ENCODE measurements at places on chromosomes 3 and 15. TPM values are rescaled to one million over a fixed set of nuclear protein-coding genes. Genes with fewer than 3 reads are reported as not detected.

DNA sequence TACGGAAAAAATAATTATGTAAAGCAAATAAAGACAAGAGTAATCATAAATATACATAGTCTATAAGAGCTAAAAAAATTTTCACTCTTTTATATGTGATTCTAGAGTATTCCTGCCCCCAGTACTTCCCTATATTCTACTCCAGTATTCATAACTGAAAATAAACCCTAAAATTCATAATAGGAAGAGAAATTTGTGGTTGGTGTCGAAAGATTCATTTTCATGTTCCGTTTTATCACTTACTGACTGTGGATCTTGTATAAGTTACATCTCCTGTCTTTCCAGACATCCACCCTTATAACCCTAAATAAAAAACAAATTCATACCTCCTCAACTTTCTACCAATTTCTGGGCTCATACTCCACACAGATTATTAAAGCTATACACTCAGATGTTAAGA, 16.0 kb upstream of the MBNL1 start:
- DNase-seq: no peak

Gene TEX55
- total RNA-seq: not detected

Gene RPUSD2
- total RNA-seq: 16.2 TPM

Gene CKMT1A
- 37.3 TPM for total RNA-seq

GRCh38 chr3:54279005-54279583, 156.7 kb downstream of the CACNA2D3 start:
- DNase-seq: no peak

GRCh38 chr3:38404286-38404685, 49.4 kb upstream of the ACVR2B start:
- no peak for DNase-seq

Gene C2CD4A
- 1.7 TPM for total RNA-seq

Gene TRPC1
- total RNA-seq: 11.7 TPM

- DNase-seq: no peak
These were observed 216.8 kb downstream of the RSL24D1 start for GRCh38 chr15:54979964-54980363.

GRCh38 chr3:51704511-51704950, 2.3 kb upstream of the GRM2 start:
- no peak for DNase-seq
